ENCODE measurements at places on chromosomes 11 and 22.

- DNase-seq: peak; percentile 88
Observed at GRCh38 chr22:50148991-50149721, 21.4 kb upstream of the PANX2 start.

- no peak for DNase-seq
Observed at GRCh38 chr22:17269224-17269606, 50.0 kb upstream of the ADA2 start.

DNA sequence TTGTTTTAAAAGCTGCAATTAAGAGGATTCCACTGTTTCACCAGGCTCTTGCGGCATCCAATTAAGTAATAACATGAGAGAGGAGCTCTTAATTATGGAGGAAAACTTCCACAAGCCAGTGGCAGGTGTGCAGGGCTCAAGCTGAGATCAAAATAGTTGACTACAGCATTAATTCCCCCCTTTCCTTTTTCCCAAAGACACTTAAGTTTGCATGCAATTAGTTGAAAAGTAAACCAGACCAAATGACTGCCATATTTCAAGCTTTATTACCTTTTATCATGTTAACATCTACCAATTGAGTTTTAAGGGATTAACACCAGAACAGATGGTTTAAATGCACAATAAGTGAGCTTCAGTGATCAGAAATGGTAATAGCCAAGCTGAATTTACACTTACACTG is 32.1 kb downstream of the FAM168A start:
- DNase-seq: no peak

DNA sequence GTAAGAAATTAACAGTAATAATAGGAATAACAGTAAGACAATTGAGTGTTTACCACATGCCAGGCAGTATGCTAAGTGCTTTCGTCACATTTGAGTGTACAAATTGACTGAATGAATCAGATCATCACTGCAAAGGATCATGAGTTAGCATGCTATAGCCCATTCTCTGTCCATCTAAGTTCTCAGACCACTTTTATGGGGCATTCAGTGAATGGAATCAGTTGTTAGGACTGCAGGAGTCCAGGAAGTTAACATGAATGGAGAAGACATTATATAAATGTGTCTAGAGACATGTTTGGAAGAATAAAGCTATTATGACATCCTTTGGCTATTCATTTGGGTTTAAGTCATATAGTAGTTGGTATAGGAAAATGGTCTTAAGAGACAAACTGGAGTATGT is 59.9 kb downstream of the NCAM1 start:
- no peak for DNase-seq

GRCh38 chr22:36257308-36257707 is 4.4 kb downstream of the APOL1 start:
- no peak for DNase-seq

DNA sequence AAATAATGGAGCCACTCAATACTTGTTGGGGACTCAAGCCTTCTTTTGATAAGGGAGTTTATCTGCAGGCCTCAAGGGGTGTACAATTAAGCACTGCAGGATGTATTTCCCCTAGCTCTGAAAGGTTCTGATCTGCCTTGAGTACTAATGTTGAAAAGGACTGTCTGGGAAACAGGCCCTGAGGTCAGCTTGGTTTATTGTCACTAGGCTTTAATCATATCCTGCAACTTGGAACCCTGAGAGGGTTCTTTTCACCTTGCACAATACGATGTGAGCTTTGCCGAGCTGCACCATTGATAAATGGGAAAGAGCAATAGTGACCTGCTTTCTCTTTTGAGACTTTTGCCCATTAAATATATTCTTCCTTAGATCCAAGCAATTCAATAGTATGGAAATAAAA is 31.6 kb upstream of the HORMAD2 start:
- no peak for DNase-seq

GRCh38 chr22:46834021-46834737 is 71.7 kb downstream of the TBC1D22A start:
- no peak for DNase-seq

- no peak for DNase-seq
Observed at GRCh38 chr11:35349897-35350296, 69.5 kb downstream of the SLC1A2 start.

DNA sequence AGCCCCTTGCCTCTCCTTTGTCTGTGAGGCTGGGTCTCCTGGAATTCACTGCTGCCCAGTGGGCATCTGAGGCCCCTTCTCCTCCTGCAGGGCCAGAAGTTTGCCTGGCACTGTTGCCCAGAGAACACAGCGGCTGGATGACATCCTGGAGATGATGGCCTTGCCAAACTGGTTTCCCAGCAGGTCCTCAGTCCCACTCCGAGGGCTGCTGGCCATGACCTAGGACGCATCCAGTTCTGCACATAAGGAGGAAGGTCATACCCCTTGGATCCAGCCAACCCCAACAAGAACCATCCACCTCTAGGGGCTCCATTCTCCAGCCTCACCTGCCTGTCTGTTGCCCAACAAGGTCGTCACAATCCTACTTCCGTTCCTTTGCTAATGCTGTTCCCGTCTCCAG is 3.4 kb upstream of the SMTN start:
- DNase-seq: no peak

DNA sequence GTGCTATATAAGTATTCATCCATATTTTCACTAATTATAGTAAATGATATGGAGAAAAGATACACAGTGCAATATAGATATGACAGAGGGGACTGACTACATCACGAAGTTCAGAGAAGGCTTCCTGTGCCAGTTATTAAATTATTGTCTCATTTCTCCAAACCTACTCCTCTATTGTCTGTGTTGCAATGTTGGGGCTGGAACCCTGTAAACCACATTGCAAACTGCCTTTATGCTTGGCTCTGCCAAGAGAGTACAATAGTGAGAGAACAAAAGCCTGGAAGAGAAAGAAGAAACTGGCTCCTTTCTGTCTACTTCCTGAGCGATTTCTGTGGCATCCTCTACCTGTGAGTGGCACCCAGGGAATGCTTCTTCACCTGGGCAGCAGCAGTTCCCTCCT is 46.4 kb downstream of the ME3 start:
- no peak for DNase-seq

DNA sequence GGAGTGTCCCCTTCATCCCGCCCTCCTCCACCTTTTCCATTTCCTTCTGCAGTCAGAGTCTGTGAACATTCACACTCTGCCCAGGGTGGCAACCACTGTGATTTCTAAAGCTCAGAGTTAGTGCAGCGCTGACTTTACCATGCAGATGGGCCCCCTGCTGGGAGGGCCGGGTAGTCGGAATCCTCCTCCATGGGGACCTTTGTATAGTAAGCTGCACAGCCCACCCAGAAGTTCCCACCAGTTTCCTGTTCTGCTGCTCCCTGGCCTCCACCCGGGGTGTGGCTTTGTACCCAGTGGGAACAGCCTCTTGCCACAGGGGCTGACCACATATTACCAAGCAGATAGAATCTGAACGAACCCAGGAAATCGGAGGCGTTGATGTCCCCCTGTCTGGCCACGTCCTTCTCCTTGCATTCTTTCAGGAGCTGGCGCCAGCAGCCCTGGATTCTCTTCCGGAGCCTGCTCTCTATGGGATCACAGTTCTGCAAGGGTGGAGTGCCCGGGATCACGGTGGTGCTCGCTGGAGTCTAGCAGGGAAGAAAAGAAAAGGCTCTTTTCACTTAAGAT is 125.3 kb downstream of the MPPED1 start:
- no peak for DNase-seq

GRCh38 chr11:118961591-118961990 is 5.5 kb downstream of the UPK2 start:
- DNase-seq: no peak
